ENCODE measurements at places on chromosomes 1 and 21. TPM values are rescaled to one million over a fixed set of nuclear protein-coding genes. Genes with fewer than 3 reads are reported as not detected.

The LCE1E gene
- 5.2 TPM for total RNA-seq

The ANKRD35 gene
- 0.46 TPM for total RNA-seq

The MYBPH gene
- not detected for total RNA-seq

The SYT2 gene
- 0.05 TPM for total RNA-seq

The MNDA gene
- not detected for total RNA-seq

The LRRC71 gene
- total RNA-seq, result not detected

DNA sequence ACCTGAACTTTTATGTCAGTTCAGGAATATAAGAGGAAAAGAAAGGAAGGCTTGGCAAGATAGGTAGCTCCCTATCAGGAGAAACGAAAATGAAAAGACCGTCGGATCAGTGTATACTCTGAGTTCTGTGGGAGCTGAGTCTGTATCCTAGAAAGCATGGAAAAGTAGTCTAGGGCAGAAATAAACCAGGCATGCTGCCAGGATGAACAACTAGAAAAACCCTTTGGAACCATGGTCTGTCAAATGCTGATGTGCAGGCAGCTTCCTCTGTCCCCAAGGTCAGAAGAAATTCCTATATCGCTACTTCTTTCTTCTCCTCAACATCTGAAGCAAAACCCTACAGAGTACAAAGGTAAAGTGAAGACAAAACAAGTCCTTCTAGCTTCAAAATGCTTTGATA lies 268.8 kb downstream of the ST6GALNAC3 start:
- no peak for DNase-seq

DNA sequence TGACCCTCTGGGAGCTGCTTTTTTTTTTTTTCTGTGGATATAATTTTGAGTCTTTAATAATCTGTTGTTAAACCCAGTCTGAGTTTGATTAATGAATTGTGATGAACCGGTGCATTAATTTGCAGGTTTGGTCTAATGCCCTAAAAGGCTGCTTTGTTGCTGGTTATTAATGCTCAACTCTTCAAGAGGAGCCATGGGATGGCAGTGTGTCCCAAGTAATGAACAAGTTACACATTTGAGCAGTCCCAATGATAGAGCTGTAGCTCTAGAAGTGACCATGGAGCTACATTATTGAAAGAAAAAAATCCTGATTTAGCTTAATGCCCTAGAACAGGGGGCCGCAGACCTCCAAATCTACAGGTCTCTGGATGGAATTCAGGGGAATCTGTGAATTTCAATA lies 53.1 kb downstream of the RWDD3 start:
- peak; percentile 19 for DNase-seq

DNA sequence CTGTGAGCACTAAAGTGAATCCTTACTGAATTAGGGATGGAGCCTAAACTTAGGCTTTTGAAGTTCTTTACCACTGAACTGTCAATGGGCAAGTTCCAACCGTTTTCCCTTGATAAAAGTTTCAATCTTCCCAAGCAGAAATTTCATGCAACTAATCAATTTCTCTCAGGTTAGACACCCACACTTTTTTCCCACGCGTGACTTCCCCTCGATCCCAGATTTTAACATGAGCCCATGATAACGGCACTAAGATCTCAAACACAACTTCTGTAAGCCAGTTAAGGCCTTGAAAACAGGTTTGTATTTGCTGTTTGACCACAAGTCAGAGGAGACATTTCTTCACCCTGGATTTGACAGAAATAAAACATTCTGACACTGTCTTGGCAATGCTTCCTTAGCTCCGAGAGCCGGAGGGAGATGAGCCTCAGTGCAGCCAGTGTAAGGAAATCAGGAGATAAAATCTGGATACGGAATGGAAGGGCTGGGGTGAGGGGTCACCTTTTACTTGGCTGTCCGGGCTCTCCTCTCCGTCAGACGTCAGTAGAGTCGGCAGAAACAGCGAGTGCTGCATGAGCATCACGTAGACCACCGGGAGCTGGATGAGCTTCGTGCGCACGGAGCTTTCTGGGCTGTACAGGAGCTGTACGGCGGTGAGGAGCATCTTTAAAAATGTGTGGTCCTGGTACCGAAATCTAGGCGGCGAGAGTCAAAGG lies 39.7 kb downstream of the MRAP start:
- DNase-seq, result no peak

- DNase-seq, result no peak
Observed at GRCh38 chr1:57857809-57858208, 433.9 kb upstream of the DAB1 start.

DNA sequence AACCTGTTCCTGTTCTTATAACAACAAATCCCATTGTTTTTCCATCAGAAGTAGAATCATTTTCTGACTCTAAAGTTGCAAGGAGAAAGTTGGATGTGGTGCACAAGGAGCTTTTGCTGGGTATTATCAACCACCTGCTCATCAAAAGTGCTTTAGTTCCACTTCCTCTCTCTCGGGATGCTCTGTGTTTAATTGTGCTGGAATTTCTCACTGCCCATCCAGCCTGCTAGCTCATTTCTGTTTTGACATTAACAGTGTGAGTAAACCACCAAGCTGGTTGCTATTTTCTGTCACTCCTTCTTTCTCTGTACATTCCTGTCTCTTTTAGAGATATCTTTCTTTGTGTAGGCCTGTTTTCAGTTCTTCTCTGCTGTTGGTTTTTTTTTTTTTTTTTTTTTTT lies 6.0 kb downstream of the KDM4A start:
- DNase-seq, result no peak

GRCh38 chr21:42386034-42386591 lies 9.7 kb downstream of the TMPRSS3 start:
- no peak for DNase-seq

DNA sequence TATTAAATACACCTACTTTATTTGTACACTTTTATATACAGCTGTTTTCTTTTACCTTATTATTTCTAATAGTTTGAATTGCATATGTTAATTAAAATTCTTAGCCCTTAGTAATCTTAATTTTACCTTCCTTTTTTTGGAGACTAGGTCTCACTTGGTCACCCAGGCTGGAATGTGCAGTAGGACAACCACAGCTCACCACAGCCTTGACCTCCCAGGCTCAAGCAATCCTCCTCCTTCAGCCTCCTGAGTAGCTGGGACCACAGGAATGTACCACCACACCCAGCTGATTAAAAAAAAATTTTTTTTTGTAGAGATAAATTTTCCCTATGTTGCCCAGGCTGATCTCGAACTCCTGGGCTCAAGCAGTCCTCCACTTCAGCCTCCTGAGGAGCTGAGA lies 15.0 kb upstream of the SDC3 start:
- DNase-seq, result no peak

DNA sequence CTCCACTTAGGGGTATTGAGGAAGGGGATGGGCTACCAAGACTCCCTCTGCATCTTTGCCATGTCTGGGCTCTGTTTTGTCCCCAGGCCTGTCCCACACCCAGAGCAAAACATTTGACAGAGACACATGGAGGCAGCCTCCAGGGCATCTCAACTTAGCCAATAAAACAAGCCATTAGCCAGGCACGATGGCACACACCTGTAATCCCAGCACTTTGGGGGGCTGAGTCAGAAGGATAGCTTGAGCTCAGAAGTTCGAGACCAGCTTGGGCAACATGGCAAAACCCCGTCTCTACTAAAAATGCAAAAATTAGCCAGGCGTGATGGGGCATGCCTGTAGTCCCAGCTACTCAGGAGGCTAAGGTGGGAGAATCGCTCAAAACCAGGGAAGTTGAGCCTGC lies 120.3 kb upstream of the IPO9 start:
- DNase-seq, result no peak

- no peak for DNase-seq
Observed at GRCh38 chr1:230517786-230518185, 91.7 kb upstream of the PGBD5 start.

DNA sequence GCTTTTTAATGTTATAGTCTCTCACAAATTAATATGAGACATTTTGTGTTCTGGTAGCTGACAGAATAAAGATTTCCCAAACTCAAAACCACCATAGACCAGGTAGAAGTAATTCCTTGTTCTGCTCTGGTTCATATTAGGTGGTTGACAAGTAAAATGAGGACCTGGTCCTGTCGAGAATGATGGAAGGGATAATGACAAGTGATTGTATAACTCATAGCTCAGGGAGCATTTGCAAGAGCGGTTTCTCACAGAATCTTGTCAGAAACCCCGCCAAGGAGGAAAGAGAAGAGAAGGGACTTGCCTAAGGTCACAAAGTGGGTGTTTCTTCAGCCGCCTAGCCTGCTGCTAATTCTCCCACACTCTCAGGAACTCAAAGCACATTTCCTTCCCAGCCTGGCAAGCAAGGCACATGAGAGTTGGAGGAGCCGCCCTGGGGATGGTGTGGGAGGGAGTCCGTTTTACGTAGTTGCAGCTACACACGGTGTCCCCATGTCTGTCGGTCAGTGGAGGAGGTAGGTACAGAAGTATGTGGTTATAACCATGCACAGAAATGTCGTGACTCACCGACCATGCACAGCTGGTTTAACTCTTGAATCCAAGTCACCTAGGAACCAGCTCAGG lies 46.5 kb downstream of the SAMD13 start:
- no peak for DNase-seq

GRCh38 chr1:168939110-168939946 lies 167.2 kb upstream of the ATP1B1 start:
- peak; percentile 76 for DNase-seq

GRCh38 chr1:18373882-18374493 lies 106.7 kb upstream of the KLHDC7A start:
- peak; percentile 31 for DNase-seq

DNA sequence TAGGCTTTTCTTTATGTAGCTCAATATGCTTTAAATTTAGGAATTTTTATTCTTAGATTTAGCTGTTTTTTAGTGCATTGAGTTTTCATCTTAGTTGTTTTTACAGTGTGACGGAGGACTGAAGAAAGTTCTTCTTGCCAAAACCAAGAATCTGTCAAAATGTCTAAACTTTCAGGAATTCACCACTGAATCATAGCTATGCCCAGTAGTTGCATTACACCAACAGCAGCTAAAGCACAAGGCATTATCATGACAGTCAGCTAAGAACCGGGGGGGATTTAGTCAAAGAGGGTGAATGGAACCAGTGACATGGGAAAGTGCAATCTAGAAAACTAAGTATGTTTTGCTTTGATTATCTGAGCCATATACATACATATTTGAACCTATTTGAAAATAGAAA lies 6.5 kb upstream of the C1orf146 start:
- DNase-seq, result no peak

GRCh38 chr21:43294194-43294902 lies 125.5 kb downstream of the CRYAA start:
- DNase-seq, result no peak

DNA sequence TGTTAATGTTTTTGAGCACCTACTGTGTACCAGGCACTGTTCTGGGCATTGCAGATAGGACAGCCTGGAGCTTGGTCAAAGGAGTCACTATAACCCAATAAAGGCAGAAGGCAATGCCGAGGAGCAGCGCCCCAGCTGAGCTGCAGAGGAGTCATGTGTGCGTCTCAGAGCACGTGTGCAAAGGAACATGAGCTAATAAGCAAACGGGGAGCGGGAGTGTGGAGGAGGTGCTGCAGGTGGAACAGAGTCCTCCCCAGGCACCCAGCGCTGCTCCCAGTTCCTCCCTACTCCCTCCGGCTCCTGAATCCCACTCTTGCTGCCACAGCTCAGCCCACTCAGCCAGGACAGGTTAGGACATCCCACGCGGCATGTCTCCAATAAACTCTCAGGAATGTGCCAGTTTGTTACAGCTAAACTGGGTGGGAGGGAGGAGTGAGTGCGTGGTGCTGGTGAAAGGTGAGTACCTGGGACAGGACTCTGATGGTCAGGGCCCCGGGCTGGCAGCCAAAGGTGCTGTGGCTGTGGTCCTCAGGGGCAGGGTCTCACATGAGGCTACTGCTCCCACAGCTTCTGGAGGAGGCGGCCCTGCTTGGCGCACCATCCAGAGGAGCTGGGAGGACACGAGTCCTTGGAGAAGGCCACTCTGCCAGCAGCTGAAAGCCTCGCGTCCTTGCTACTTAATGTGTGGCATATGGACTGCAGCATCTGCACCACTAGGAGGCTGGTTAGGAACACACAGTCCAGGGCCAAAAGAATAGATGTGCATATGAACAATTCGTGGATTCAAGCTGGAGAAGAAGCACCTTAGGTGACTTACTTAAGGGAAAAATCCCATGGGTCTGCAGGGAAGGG lies 52.3 kb downstream of the GRIK3 start:
- DNase-seq, result no peak

DNA sequence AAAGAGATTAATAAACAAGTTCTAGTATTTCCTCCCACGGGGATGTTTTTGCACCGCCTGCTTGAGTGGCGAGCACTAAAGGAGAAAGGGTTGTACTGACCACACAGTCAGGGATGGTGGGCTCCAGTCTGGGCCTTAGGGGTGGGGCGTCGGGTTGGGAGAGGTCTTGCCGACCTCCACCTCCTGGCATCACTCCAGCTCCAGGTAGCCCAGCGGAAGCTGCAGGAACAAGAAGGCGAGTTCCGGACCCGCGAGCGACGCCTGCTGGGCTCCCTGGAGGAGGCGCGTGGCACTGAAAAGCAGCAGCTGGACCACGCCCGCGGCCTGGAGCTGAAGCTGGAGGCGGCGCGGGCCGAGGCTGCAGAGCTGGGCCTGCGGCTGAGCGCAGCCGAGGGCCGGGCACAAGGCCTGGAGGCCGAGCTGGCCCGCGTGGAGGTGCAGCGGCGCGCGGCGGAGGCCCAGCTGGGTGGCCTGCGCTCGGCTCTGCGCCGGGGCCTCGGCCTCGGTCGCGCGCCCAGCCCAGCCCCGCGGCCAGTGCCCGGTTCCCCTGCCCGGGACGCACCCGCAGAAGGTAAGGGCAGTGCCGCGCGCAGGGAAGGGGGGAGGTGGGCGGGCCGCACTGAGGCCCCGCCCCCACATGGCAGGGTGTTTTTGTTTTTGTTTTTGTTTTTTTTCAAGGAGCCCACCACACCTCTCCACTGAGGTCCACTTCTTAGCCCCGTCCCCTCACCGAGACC lies 19.7 kb downstream of the MFAP2 start:
- DNase-seq, result peak; percentile 88

DNA sequence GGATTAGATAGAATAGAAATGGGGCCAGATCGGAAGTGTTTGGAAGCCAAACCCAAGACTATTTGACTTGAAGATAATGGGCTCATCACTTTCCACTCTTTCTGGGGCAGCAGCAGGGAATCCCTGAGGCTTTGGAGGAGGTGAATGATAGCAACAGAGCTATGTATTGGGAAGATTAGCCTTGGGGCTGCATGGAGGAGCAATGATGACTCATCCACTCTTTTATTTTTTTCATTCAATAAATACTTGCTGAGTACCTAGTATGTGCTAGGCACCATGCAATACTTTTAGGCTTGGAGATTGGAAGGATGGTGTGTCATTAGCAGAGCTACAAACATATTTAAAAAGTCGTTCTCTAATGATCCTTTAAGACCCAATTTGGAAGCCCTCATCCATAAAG lies 166.9 kb upstream of the FOXD3 start:
- DNase-seq, result no peak

- DNase-seq, result no peak
Observed at GRCh38 chr1:112737573-112737972, 22.4 kb upstream of the PPM1J start.

- peak; percentile 48 for DNase-seq
Observed at GRCh38 chr1:160046494-160047110, 14.8 kb upstream of the PIGM start.

GRCh38 chr1:160618763-160619274 lies 28.0 kb downstream of the SLAMF1 start:
- peak; percentile 22 for DNase-seq
